ENCODE measurements at places on chromosomes 4 and X. TPM values are rescaled to one million over a fixed set of nuclear protein-coding genes. Genes with fewer than 3 reads are reported as not detected.

DNA sequence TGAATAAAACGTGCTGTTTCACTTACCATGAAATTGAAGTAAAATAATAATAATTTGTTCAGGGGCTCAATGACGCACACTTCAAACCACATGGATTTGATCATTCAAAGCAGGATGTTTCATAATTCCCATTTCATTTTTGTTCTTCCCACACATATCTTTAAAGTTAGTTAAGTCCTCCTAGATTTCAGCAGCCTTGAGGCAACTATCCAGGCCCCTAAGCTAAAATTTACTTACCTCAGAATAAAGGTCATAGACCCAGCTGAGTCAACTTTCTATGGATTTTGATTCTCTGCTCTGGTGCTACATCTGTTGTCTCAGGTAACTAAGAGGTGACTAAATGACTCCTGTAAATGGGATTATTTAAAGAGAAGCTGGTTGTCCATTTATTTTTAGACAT is 25.0 kb downstream of the GPR174 start:
- no peaks in the 10 kb centered on the region for H3K4me1 ChIP-seq
- H3K36me3 ChIP-seq: no peaks in the 10 kb centered on the region
- no peak overlapping the region for H3K27ac ChIP-seq
- no peak for DNase-seq
- no peak overlapping the region for H3K4me3 ChIP-seq
- no peaks in the 10 kb centered on the region for H3K27me3 ChIP-seq

DNA sequence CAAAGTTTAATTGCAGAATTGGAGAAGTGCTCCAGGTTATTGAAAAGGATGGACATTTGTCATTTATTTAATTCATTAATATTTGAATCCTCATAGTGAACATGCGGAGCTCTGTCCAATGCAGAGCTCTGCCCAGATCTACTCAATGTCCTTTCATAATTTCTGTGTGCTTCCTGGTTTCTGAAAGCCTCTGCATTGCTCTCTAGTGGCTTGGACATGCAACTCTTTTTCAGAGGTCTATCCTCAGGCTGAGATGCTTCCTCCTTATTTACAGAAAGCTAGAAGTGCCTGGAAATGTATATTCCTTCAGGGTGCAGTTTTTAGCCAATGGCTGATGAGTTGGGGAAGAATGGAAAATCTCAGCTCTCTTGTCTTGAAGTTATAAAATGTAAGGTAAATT is 786.1 kb upstream of the AADAT start:
- no peak for DNase-seq
- no peaks in the 10 kb centered on the region for H3K27me3 ChIP-seq
- no peaks in the 10 kb centered on the region for H3K4me1 ChIP-seq

- no peak overlapping the region for H3K27ac ChIP-seq
- H3K36me3 ChIP-seq: no peaks in the 10 kb centered on the region
- H3K4me1 ChIP-seq: no peaks in the 10 kb centered on the region
- no peaks in the 10 kb centered on the region for H3K27me3 ChIP-seq
- no peak for DNase-seq
Measured at GRCh38 chrX:130147631-130148030, 18.0 kb downstream of the AIFM1 start.

GRCh38 chr4:185167234-185167633 is 24.2 kb downstream of the SLC25A4 start:
- no peak overlapping the region for H3K27ac ChIP-seq
- no peak for DNase-seq
- no peaks in the 10 kb centered on the region for H3K4me1 ChIP-seq
- no peak overlapping the region for H3K4me3 ChIP-seq

- no peak overlapping the region for H3K27ac ChIP-seq
- no peak overlapping the region for H3K4me3 ChIP-seq
- DNase-seq: no peak
- H3K4me1 ChIP-seq: no peaks in the 10 kb centered on the region
- no peaks in the 10 kb centered on the region for H3K36me3 ChIP-seq
Measured at GRCh38 chr4:135548711-135549110, 1347.1 kb upstream of the PABPC4L start.

DNA sequence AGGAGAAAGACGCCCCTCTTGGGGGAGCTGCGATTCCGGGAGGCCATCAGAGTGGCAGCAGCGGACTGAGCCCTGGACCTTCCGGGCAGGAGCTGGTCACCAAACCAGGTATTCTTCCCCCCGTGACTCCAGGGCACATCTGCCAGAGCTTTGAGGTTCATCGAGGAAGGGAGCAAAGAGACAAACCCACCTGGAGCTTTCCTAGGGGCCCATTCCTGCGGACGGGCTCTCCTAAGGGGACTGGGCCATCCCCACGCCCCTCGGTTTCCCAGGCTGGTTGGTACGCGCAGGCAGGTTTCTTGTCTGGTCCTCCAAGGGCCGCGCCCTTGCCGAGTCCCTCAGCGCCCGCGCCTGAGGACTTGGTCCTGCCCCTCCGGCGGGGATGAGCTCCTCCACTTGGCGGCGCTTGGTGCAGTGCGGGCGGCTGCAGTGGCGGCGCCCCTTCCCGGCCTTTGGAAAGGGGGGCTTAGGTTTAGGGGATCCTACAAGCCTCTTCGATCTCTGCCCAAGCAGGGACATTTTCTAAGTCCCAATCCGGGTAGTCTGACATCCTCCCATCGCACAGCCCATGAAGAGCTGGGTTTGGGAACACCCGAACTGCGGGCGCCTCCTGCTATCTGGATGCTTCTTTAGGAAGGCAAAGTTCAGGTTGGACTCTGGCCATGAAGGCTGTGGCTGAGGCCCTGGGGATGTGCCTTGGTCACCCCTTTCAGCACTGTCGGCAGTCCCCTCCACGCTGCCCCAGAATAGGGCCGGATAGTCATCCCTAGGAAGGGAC is 538 bp downstream of the STBD1 start:
- peak; percentile 77 for DNase-seq
- no peaks in the 10 kb centered on the region for H3K36me3 ChIP-seq
- peak overlapping the region; percentile 86 for H3K27ac ChIP-seq
- no peaks in the 10 kb centered on the region for H3K27me3 ChIP-seq

DNA sequence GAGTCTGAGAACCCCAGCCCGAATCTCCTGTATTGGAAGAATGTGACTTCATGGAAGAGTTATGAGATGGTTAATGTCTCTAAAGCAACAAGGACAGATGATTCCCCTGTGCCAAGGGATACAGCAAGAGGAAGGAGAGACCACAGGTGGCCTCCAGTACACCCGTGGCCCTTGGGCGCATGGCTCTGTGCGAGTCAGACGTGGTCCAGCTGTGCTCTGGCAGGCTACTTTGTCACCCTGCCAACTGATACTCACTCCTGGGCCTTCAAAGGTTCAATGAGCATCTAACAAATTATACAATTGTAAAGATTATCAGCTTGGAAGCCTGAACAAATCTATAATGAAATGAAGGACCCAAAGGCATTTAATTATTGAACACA is 71.7 kb downstream of the NYX start:
- no peaks in the 10 kb centered on the region for H3K4me1 ChIP-seq
- H3K4me3 ChIP-seq: no peak overlapping the region
- no peaks in the 10 kb centered on the region for H3K36me3 ChIP-seq
- no peak overlapping the region for H3K27ac ChIP-seq
- no peaks in the 10 kb centered on the region for H3K27me3 ChIP-seq
- no peak for DNase-seq

GRCh38 chr4:18512718-18513117 is 491.2 kb upstream of the LCORL start:
- H3K4me3 ChIP-seq: no peak overlapping the region
- H3K27ac ChIP-seq: no peak overlapping the region
- DNase-seq: no peak
- no peaks in the 10 kb centered on the region for H3K36me3 ChIP-seq
- no peaks in the 10 kb centered on the region for H3K4me1 ChIP-seq
- no peaks in the 10 kb centered on the region for H3K27me3 ChIP-seq

- no peaks in the 10 kb centered on the region for H3K36me3 ChIP-seq
- H3K27ac ChIP-seq: no peak overlapping the region
- no peaks in the 10 kb centered on the region for H3K27me3 ChIP-seq
- no peak for DNase-seq
- no peaks in the 10 kb centered on the region for H3K4me1 ChIP-seq
- no peak overlapping the region for H3K4me3 ChIP-seq
Measured at GRCh38 chr4:123133397-123134050, 211.1 kb upstream of the NUDT6 start.

GRCh38 chrX:110414679-110415439 is 56.2 kb downstream of the RTL9 start:
- DNase-seq: no peak
- no peaks in the 10 kb centered on the region for H3K36me3 ChIP-seq
- no peak overlapping the region for H3K4me3 ChIP-seq
- H3K27ac ChIP-seq: no peak overlapping the region
- H3K27me3 ChIP-seq: no peaks in the 10 kb centered on the region
- H3K4me1 ChIP-seq: no peaks in the 10 kb centered on the region

GRCh38 chrX:19388064-19388679 is 44.4 kb downstream of the PDHA1 start:
- no peaks in the 10 kb centered on the region for H3K27me3 ChIP-seq
- DNase-seq: no peak
- no peak overlapping the region for H3K27ac ChIP-seq
- H3K4me1 ChIP-seq: no peaks in the 10 kb centered on the region
- no peaks in the 10 kb centered on the region for H3K36me3 ChIP-seq

- no peak overlapping the region for H3K27ac ChIP-seq
- peaks cover 12% of the 10 kb centered on the region for H3K4me1 ChIP-seq
- H3K36me3 ChIP-seq: no peaks in the 10 kb centered on the region
Measured at GRCh38 chr4:102819588-102820365, 7.6 kb downstream of the UBE2D3 start.

DNA sequence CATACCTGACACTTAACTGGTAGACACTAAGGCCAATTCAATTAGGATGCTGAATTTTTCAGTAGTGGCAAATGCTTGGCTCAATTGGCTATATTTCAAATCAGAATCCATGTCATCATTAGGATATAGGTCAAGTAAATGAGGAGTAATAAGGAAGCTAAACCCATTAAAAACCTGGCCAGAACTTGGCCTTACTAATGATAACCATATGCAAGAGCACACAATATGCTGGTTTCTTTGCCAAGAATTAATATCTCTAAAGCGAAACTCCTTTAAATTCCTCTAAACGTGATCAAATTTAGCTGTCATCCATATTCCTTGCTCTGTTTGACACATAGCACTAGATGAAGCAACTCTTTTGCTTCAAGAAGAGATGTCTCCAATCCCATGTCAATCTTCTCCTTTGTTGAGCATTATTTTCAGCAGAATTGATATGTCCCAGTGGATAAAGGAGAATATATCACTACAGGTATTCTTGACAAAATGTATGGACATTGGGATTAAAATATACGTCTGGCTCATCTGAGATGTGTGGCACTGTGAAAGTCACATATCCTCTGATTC is 206.1 kb upstream of the ANKRD50 start:
- no peak overlapping the region for H3K4me3 ChIP-seq
- no peak overlapping the region for H3K27ac ChIP-seq
- DNase-seq: no peak
- no peaks in the 10 kb centered on the region for H3K4me1 ChIP-seq

DNA sequence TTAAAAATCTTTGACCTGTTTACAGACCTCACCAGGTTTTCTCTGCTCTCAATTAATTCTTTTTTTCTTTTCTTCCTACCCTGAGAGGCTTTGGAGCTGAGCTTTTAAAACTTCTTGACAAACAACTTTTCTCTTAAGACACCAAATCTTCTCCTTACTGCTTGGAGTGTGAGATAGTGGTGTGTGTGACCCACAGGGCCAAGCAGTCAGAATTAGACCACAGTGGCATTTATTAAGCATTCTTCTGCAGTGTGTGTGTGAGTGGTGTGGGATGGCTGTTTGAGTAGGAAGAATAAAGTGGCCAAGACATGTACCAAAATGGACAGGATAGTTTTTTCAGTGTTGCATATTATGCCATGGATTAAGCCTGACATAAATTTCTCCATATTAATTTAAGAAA is 665.1 kb downstream of the RAPGEF2 start:
- no peaks in the 10 kb centered on the region for H3K4me1 ChIP-seq
- H3K27ac ChIP-seq: no peak overlapping the region
- no peaks in the 10 kb centered on the region for H3K27me3 ChIP-seq
- DNase-seq: no peak

DNA sequence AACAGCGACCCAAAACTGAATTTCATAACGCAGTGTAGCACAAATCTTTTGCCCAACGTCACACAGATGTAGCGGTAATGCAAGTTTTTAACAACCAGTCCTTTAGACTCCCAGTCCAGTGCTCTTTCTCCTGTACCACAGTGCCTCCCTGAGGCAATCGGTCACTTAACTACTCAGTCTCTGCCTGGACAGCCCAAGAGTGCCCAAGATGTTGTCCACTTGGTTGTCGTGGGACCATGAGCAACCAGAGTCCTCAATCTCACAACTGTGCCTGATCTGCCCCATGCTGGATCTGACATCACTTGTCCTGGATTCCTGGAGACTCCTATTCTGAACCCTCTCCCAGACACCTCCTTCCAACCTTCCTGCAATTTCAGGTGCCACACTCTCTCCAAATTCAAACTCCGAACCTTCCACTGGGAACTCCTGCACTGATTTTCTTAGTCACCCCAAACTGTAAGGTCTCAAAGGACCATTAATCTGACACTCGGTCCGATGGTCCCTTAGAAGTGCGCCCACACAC is 702 bp downstream of the MMGT1 start:
- no peaks in the 10 kb centered on the region for H3K27me3 ChIP-seq
- no peaks in the 10 kb centered on the region for H3K36me3 ChIP-seq
- H3K4me3 ChIP-seq: peak overlapping the region; percentile 51
- DNase-seq: peak; percentile 38
- peak overlapping the region; percentile 86 for H3K27ac ChIP-seq

GRCh38 chr4:84224522-84224921 is 274.6 kb downstream of the NKX6-1 start:
- no peaks in the 10 kb centered on the region for H3K4me1 ChIP-seq
- H3K36me3 ChIP-seq: no peaks in the 10 kb centered on the region
- H3K4me3 ChIP-seq: no peak overlapping the region
- no peaks in the 10 kb centered on the region for H3K27me3 ChIP-seq

DNA sequence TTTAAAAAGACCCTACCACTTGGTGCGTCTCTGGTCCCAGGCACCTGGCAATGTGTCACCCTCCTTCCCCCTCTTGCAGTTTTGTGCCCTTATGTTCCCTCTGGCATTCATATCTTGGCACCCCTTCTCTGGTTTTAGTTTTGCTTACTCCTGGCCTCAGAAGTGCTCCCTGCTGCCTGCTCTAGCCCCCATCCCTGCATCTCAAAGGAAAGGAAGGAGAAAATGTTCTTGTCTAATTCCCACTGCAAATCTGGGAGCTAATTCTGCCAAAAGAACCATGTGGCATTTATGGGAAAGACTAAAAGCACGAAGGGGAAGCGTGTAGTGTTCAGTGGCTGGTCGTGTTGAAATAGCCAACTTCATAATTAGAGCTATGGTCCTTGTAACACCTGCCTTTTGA is 340.1 kb upstream of the RPS6KA3 start:
- no peak overlapping the region for H3K4me3 ChIP-seq
- no peak overlapping the region for H3K27ac ChIP-seq
- no peaks in the 10 kb centered on the region for H3K36me3 ChIP-seq
- no peaks in the 10 kb centered on the region for H3K27me3 ChIP-seq
- H3K4me1 ChIP-seq: no peaks in the 10 kb centered on the region

- no peaks in the 10 kb centered on the region for H3K27me3 ChIP-seq
- DNase-seq: no peak
- no peaks in the 10 kb centered on the region for H3K36me3 ChIP-seq
- no peaks in the 10 kb centered on the region for H3K4me1 ChIP-seq
- H3K4me3 ChIP-seq: no peak overlapping the region
Measured at GRCh38 chrX:123920105-123920785, 41.3 kb upstream of the STAG2 start.

- no peak overlapping the region for H3K4me3 ChIP-seq
- H3K27me3 ChIP-seq: no peaks in the 10 kb centered on the region
- no peaks in the 10 kb centered on the region for H3K36me3 ChIP-seq
Measured at GRCh38 chr4:189823591-189823990, 117.1 kb upstream of the FRG1 start.

Gene HNRNPDL
- 95.5 TPM for total RNA-seq

Gene NHS
- 3.0 TPM for total RNA-seq

Gene DCUN1D4
- total RNA-seq: 36.0 TPM

Gene FAM47A
- total RNA-seq: not detected

Gene PDLIM3
- total RNA-seq: 5.0 TPM

Gene ADH4
- 1.5 TPM for total RNA-seq

Gene SMIM10L2A
- total RNA-seq: 0.35 TPM

Gene PNMA6A
- 0.37 TPM for total RNA-seq

Gene OTC
- total RNA-seq: 2.6 TPM

Gene CSAG3
- not detected for total RNA-seq

Measured in colonic mucosa (tissue), 4 donors.